ENCODE measurements at places on chromosomes 1 and 21.

DNA sequence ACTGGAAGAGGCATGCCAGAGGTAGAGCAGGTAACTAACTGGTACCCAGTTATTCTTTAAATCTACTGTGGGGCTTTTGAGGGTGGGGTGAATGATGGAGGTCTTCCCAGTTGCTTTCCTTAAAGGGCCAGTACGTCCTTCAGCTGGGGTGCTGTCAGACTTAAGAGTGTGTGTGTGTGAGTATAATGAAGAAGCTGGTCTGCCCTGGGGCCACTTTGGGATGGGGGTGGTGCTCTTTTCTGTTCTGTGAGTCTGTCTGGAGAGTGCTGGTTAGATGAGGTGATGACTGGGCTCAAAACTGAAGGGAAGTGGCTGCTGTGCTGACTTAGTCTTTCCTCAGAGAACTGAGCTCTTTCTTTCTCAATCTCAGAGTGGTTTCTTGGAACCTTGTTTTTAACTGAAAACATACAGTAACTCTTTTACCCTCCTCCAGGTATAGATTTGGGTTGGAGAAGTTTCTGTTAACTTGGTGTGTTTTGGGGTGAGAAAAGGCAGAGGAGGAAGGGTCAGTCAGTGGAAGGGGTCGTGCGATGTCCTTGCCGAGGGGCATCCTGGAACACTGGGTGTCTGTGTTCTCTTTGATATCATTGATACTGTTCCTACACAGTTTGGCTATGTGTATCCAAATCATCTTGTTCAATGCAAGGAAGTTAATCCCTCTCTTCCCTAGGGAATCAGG lies 746 bp downstream of the MACF1 start:
- DNase-seq, result no peak

DNA sequence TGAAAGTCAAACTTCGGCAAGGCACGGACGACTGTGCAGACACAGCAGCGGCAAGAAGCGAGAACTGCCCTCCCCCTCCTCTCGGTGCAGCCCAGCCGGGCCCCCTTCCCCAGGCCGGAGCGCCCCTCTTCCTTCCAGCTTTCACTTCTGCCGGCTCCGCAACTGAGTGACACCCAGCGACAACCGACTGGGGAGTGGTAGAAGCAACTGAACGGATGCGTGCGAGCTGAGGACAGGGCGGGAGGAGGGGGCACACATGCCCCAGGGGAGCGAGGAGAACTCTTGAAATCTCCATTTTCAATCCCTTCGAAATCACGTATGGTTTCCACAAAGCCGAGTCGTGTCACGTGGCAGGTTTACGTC lies 146.6 kb downstream of the PGBD5 start:
- no peak for DNase-seq

DNA sequence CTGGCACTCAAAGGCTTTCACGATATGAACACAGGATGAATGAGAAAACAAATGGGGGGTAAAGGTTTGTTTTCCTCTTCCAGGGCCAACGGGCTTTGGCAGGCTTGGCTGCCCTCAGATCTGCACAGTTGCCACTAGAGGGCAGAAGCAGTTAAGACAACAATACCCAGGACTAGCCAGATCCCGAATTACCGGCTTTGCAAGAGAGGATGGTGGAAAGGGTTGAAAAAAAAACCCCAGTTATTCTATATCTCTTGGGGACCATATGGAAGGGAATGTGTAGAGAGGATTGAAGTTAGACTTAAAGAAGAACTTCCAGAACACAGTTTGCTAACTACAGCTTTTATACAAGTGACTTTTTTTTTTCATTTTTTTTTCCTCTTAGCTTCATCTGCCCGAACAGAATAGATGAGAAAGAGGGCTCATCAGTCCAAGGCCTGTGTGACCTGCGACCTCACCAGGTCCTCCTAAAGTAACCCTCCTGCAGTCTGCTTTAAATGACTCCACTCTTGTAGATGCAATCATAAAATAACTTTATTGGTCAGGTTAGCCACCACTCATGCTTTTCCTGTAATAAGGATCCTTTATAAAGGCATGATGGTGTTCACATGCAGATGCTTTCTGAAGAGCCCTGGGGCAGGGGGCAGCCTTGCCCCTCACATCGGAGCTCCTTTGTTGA lies 10.7 kb downstream of the FMOD start:
- DNase-seq, result peak; percentile 70

DNA sequence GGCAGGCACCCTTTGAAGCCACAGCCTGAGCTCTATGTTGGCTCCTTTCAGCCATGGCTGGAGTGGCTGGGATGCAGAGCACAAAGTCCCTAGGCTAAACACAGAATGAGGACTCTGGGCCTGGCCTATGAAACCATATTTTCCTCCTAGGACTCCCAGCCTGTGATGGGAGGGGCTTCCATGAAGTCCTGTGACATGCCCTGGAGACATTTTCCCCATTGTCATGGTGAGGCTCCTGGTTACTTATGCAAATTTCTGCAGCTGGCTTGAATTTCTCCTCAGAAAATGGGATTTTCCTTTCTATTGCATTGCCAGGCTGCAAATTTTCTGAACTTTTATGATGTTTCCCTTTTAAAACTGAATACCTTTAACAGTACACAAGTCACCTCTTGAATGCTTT lies 61.3 kb downstream of the VCAM1 start:
- DNase-seq, result no peak

GRCh38 chr1:61052395-61053225 lies 29.8 kb upstream of the NFIA start:
- no peak for DNase-seq

DNA sequence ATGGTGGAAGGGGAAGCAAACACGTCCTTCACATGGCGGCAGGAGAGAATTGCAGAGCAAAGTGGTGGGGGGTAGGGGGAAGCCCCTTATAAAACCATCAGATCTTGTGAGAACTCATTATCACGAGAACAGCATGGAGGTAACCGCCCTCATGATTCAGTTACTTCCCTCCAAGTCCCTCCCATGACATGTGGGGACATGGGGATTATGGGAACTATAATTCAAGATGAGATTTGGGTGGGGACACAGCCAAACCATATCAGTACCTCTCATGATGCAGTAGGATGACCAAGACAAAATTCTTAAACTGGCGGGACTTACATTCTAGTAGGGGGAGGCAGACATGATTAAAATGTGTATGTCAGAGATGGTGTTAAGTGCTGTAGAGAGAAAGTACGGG lies 38.8 kb downstream of the WNT4 start:
- DNase-seq, result no peak

DNA sequence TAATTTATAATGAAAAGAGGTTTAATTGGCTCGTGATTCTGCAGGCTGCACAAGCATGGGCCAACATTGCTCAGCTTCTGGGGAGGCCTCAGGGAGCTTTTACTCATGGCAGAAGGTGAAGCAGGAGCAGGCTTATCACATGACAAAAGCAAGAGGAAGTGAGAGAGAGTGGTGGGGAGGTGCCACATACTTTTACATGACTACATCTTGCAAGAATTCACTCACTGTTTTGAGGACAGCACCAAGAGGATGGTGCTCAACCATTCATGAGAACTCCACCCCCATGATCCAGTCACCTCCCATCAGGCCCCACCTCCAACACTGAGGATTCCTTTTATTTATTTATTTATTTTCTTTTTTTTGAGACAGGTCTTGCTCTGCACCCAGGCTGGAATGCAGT lies 5.5 kb upstream of the PLEKHM2 start:
- no peak for DNase-seq

DNA sequence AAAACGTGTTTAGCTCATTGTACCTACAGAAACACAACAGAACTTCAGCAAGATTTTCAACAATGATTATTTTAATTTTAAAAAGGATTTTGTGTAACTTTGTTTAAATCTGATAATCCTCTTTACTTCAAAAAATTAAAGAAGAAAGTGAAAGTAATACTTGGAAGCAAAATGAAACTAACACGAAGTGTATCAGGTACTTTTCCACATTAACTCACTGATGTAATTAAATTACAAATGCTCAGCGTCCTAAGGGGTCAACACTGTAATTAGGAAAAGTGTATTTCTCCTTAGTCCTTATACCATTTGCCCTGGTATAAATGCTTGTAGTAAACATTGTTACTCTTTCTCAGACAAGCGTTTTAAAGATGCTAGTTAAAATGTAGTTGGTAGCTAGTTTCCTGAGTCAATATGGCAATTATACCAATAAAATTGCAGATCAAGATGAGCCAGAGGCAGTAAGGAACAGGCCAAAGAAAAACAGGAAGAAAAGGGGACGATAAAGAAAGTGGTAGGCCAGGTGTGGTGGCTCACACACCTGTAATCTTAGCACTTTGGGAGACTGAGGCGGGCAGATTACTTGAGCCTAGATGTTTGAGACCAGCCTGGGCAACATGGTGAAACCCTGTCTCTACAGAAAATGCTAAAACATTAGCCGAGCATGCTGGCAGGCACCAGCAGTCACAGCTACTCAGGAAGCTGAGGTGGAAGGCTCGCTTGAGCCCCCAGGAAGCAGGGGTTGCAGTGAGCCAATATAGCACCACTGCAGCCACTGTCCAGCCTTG lies 553.0 kb downstream of the SMYD3 start:
- DNase-seq, result no peak

DNA sequence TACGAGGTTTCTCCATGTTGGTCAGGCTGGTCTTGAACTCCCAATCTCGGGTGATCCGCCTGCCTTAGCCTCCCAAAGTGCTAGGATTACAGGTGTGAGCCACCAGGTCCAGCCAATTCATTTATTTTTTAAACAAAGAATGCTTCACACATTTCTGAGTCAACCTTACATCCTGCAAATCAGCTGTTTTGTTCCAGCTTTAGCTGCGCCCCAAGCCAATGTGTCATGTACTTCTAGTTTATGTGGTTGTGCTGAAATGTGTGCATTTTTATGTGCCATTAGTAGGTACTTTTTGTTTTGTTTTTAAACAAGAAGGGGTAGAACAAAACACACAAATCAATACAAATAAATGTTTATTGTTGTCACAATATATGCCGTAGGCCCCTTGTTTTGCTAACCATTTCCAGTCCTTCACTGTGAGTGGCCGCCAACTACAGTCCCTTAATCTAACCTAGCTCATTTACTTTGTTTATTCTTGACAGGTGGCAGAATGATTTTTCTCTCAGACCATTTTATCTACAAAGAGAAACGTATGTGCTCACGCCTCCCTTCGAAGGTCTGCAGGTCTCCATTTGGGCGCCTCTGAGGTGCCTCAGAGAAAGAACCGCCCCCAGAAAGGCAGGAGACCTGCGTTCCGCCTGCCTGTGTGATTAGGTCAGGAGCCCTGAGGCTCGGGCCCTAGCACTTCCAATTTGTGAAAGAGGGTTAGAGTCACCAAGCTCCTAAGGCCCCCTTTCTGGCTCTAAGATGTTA lies 2.8 kb upstream of the CASQ2 start:
- DNase-seq, result no peak

DNA sequence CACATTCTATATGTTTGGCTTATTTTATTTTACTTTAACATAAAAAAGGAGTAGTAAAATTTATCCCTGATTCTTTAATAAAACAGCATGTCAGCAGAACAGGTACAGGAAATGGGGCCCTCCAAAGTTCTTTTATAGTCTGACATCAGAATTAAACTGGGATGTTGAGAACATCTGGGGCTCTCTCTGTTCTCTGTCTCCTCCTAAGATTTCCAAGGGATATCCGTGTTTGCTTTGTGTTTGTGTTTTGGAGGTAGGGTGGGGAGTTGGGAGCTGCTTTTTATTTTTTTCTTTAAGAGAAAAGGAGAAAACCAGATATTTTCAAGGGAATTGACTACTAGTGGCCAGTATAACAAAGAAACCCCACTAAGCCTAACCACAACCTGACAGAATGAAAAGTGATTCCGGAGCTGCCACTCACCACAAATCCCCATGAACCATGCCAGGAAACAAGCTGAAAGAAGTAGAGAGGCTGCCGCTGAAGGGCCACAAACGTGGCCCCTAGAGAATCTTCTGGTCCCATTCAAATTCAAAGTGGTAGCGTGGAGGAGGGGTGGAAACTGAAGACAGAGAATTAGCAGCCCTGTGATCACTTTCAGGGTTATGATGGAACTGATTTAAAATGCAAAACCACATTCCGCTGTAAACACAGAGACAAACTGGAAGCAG lies 369.6 kb upstream of the ADGRL2 start:
- peak; percentile 18 for DNase-seq

DNA sequence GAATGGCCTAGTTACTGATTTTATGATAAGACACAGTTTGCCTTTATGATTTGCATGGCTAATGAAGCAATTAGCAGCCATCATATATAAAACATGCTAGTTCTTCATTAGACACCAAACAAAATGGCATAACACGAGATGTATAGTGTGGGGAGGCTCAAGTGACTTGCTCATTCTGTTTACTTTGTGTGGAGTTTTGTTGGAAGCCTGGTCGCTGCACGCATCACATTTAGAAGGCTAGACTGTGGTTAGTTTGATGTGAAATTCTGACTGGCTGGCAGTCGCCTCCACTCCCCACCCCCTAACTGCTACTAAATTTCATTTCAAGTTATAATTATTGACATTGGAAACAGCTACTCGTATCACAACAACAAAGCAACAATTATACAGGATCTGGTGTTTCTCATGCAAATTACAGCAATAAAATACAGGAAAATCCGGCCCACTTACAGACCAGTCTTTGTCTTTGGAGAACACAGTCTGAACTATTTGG lies 356.1 kb downstream of the LMO4 start:
- peak; percentile 31 for DNase-seq

DNA sequence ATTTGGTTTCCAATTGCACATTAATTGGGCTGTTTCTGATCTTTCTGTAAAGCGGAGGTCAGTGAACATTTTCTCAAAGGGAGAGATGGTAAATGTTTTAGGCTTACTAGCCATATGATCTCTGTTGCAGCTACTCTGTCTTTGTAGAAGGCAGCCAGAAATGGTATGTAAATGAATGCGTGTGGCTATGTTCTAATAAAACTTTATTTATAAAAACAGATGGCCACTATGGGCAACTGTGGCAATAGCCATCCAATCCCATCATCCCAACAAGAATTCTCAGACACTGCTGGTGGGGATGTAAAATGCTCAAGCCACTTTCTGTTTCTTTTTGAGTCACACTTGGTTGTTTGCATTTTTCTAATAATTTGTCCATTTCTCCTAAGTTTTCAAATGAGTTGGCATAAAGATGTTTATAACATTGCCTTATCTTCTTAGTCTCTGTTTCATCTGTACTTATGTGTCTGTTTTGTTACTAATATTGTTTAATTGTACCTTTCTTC lies 448.8 kb upstream of the VAMP3 start:
- DNase-seq, result no peak

GRCh38 chr1:202852163-202852904 lies 36.6 kb downstream of the RABIF start:
- no peak for DNase-seq

- DNase-seq, result no peak
Measured at GRCh38 chr1:119924948-119925898, 28.9 kb upstream of the ADAM30 start.

GRCh38 chr1:161019751-161020495 lies 1.0 kb downstream of the F11R start:
- no peak for DNase-seq

GRCh38 chr1:204232526-204232925 lies 18.7 kb upstream of the GOLT1A start:
- DNase-seq, result no peak

GRCh38 chr21:45788198-45788597 lies 144.7 kb downstream of the PCBP3 start:
- DNase-seq, result no peak

- DNase-seq, result no peak
Measured at GRCh38 chr1:150487763-150488115, 520 bp downstream of the TARS2 start.

GRCh38 chr21:34815831-34816705 lies 147.3 kb downstream of the CLIC6 start:
- no peak for DNase-seq

GRCh38 chr1:223183268-223183862 lies 40.3 kb upstream of the TLR5 start:
- no peak for DNase-seq

Measured in astrocyte of the cerebellum (primary cell).